CD8-positive, alpha-beta memory T cell (primary cell): ENCODE measurements at places on chromosomes 7 and 10.

DNA sequence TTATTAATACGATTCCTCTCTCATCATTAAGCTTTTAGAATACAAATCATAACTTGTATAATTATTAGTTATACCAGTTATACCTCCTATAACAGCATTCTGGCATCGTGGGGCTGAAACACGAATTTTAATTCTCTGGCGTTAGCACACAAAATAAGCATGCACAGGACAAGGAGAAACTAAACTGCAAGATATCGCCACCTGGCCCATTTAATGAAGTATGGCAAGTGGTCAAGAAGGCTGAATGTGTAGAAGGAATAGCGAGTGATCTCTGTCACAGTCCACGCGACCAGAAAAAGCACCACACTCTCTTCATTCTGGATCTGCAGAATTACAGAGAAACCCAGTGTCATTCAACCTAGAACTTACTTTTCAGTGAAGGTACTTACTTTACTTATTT is 18.1 kb downstream of the HACD1 start:
- no peak for DNase-seq

DNA sequence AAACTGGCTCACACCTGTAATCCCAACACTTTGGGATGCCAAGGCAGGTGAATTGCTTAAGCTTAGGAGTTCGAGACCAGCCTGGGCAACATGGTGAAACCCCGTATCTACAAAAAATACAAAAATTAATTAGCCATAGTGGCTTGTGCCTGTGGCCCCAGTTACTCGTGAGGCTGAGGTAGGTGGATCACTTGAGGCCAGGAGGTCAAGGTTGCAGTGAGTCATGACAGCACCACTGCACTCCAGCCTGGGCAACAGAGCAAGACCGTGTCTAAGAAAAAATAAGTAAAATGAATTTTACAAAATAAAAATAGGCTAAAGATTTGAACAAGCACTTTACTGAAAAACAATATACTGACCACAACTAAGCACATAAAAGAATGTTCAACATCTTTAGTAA is 9.8 kb upstream of the ORC5 start:
- no peak for DNase-seq

DNA sequence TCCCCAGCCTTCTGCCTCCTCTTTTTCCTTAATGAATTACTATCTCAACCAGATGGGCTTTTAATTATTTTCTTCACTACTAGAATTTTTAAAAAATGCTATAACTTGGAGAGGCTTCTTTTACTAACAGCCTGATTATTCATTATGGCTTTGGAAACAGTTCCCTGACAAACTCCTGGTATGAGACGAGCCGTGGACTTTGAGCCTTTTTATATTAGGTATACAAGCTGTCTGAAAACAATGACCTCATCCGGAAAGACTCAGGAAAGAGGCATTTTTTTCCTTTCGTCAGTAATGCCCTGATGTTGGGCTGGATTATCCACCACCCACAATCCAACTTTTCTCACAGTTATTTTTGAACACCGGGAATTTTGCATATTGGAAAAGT is 26.7 kb upstream of the ABLIM1 start:
- no peak for DNase-seq

DNA sequence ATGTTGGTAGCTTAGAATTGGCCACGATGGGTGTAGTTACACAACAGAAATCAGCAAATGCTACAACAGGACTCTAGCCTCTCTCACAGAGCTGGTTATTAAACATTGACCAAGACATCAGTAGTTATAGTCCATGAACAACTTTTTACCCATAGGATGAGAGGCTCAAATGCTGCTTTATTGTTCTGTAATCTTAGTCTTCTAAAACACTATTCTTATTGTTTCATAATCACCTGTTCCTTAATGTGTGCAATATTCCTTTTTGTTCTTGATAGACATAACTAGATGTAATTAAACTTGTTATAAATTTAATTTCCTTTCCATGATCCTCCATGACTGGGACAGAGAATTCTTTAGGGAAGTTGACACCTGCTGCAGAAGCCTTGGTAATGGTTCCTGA is 356.9 kb downstream of the EXOC4 start:
- DNase-seq, result no peak

- DNase-seq, result no peak
Observed at GRCh38 chr10:44830022-44830421, 81.1 kb upstream of the TMEM72 start.

- no peak for DNase-seq
Observed at GRCh38 chr7:106538638-106539037, 122.3 kb downstream of the CCDC71L start.

DNA sequence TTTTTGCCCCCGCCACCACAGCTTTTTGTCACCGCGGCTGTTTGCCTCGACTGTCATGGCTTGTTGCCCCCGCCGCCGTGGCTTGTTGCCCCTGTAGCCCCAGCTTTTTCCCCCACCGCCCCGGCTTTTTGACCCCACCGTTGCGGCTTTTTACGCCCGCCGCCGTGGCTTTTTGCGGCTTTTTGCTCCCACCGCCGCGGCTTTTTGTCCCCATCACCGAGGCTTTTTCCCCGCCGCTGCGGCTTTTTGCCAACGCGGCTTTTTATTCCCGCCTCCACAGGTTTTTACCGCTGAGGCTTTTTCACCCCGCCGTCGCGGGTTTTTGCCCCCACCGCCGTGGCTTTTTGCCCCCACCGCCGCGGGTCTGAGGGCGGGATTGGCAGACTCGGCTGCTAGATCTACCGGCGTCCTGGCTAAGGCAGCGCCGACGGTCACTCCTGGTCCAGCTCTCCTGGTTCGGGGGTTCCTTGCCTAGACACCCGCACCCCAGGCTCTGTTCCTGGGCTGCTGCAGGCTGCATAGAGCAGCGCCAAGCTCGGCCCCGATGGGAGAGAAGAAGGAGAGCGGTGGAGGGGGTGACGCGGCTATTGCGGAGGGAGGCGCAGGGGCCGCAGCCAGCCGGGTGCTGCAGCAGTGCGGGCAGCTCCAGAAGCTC is 637.7 kb downstream of the ZNF716 start:
- peak; percentile 22 for DNase-seq

- no peak for DNase-seq
Observed at GRCh38 chr7:80385508-80385907, 126.4 kb downstream of the GNAT3 start.

DNA sequence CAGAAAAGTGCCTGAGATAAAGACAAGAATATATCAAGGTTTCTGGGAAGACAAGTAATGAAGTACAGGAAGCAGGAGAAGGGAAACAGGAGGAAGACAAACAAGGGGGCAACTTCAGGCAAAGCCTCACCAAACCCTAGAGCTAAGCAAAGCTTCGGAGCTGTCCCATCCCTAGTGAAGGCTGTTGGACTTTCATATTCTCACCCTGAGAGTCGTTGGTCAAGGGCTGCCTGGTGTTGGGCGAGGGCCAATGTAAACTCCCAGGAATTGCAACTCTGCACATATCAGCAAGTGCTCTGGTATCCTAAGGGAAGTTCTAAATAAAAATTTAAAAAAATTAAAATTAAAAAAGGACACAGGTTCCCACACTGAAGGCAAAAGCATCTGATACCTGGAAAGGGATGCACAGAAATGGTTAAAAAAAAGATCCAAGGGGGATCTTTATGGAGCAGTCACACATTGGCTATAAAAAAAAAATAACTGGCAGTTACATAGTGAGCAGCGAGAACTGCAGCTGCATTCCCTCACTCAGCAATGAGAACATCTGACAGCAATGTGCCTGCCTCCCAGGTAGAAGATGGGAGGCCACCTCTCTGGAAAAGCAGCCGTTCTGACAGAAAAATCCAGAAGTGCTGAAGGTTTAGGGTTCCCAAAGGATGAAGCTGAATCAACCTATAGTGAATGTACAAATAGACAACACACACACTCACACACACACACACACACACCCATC is 304.7 kb downstream of the WDR11 start:
- no peak for DNase-seq

DNA sequence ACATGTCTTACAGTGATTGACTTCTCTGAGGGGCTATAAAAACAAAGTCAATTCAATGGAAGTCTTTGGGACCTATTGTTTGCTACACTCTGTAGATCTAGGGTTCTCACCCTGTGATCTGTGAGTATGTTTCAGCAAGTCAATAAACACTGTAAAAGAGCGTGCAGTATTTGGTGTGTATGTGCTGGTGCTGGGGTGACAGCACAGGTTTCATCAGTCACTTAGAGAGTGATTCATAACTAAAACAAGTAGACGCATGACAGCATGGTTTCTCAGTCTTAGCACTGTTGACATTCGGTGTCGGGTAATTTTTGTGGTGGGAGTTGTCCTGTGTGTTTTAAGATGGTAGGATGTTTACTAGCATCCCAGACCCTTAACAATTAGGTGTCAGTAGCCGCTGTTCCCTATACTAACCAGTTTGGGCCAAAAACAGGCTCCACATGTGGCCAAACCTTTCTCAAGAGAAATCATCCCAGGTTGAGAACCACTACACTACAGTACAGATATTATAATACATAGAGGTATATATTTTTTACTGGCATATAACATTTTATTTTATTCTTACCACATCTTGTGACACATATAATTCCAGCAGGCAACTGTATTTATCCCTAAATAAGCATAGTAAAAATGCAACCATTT is 411.8 kb downstream of the ARL4A start:
- no peak for DNase-seq

DNA sequence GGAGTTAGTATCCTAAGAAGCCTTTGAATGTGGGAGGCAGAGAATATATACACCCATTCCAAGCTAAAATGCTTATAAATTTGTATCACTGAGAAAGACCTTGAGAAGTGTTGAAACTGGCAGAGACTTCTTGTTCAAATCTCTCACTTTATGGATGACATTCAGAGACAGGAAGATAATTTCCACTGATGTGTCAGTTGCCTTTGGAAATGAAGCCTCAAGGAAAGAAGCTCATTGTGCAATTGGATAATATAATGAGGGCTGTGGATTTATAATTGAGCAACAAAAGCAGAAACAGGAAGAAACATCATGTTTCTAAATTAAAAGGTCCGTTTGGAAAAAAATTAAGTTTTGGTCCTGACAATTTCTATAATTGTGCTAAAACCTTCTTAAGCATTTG is 789.9 kb upstream of the IGFBP3 start:
- no peak for DNase-seq

GRCh38 chr10:14588084-14588937 is 186.4 kb downstream of the FAM107B start:
- DNase-seq, result no peak

GRCh38 chr7:27154901-27155815 is 1.3 kb downstream of the HOXA7 start:
- DNase-seq, result no peak

DNA sequence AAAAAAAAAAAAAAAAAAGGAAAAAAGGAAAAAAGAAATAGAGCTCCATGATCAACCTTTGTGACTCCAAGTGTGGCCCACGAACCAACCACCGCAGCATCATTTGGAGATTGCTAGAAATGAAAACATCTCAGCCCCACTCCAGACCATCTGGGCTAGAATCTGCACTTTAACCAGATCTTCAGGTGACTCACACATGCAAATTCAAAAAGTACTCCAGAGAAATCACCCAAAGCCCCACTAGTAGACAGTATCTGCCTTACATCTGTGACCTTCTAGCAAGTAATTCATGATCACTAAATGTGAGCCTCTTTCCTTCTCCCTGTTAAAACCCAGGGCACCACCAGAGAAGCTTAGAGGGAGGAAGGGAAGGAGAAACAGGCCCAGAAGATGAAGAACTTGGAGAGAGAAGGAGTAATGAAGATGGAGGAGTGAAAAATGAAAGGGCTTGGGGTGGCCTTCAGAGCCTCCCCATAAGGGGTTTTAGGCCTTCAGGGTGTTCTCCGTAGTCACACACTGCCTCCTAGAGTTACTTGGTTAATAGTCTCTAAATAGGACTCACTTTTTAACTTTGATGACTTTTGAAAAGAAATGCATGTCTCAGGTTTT is 94.0 kb downstream of the SLC37A3 start:
- peak; percentile 58 for DNase-seq

DNA sequence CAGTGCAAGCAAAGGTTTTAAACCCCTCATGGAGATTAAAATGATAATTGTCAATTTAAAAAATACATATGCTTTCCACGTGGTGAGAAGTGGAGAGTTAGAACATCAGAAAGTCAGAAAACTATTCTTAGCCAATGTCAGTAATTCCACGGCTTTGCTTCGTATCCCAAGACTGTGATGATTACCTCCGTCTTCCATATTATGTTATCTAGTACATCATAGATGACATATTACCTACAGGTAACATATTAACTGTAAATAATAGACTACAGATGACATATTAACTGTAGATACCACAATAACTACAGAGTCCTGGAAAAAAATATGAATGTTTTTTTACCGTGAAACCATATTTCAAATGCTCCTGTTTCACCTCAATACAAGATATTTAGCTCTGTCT is 579.4 kb upstream of the PFKP start:
- DNase-seq, result no peak

DNA sequence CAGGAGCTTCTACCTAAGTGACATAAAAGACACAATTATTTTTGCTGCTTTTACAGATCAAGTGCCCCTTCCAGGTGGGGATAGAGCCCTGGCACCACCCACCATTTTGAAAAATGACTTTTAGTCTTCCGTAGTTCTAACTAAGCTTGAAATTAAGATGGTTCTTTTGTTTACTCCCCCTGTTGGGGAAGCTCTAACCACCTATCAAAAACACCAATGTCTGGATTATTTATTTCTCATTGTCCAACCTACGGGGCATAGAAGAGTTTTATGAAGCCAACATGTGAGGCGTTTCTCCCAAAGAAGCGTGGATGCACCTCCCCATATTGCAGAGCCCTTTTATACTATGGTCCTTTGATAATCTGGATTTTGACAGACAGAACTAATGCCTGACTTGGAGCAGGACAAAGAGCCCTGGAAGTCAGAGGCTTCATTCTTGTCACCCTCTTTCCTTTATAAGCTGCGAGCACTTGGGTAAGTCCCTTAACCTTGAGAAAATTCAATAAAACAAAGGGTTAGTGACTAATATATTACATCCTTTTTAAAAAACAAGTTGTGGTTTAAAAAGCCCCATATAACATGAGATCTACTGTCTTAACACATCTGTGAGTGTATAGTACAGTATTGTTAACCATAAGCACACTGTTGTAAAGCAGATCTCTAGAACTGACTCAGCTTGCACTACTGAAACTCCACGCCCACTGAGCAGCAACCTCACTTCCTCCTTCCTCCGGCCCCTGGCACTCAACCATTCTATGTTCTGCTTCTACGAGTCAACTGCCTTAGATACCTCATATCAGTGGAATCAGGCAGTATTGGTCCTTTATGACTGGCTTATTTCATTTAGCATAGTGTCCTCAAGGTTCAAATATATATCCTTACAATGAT is 67.5 kb downstream of the ATXN7L1 start:
- DNase-seq, result peak; percentile 54

- no peak for DNase-seq
Observed at GRCh38 chr7:31337002-31337565, 3.4 kb downstream of the NEUROD6 start.

GRCh38 chr7:37357637-37357996 is 91.0 kb downstream of the ELMO1 start:
- DNase-seq, result no peak

- no peak for DNase-seq
Observed at GRCh38 chr7:75722373-75722772, 16.4 kb downstream of the HIP1 start.

GRCh38 chr10:72079356-72079755 is 9.0 kb downstream of the SPOCK2 start:
- DNase-seq, result peak; percentile 92

- DNase-seq, result no peak
Observed at GRCh38 chr10:48626447-48626846, 21.6 kb upstream of the ARHGAP22 start.
